ENCODE measurements at places on chromosomes 4 and X.

GRCh38 chr4:85565761-85566480, 91.0 kb downstream of the ARHGAP24 start:
- H3K4me1 ChIP-seq = no peaks in the 10 kb centered on the region
- H3K27ac ChIP-seq = no peak overlapping the region
- no peaks in the 10 kb centered on the region for H3K27me3 ChIP-seq

GRCh38 chr4:39029752-39030694, 2.2 kb downstream of the TMEM156 start:
- peak overlapping the region; percentile 10 for H3K27ac ChIP-seq
- H3K4me3 ChIP-seq = peak overlapping the region; percentile 17
- DNase-seq = no peak
- no peaks in the 10 kb centered on the region for H3K36me3 ChIP-seq
- no peaks in the 10 kb centered on the region for H3K4me1 ChIP-seq

GRCh38 chr4:95614684-95615205, 66.0 kb upstream of the UNC5C start:
- no peak overlapping the region for H3K4me3 ChIP-seq
- H3K27me3 ChIP-seq = no peaks in the 10 kb centered on the region
- no peaks in the 10 kb centered on the region for H3K36me3 ChIP-seq
- no peak overlapping the region for H3K27ac ChIP-seq

DNA sequence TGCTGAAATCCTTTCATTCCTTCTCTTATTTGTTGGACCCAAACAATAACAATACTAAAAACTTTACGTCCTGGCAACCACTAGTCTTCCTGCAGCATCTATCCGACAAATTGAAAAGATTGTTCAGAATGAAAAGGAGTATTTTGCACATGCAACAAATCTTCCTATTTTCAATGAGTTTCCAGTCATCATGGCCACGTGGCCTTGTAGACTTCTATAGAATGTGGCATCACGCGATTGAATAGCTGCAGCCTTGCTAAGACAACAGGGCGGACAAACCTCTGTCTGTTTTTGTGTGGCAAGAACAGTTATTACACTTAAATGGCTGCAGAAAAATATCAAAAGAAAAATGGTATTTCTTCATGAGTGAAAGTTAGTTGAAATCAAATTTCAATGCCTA, 297.9 kb upstream of the LCORL start:
- peaks cover 10% of the 10 kb centered on the region for H3K4me1 ChIP-seq
- H3K27ac ChIP-seq = no peak overlapping the region
- DNase-seq = no peak
- H3K4me3 ChIP-seq = peak overlapping the region; percentile 15
- no peaks in the 10 kb centered on the region for H3K36me3 ChIP-seq

- no peaks in the 10 kb centered on the region for H3K27me3 ChIP-seq
- H3K27ac ChIP-seq = no peak overlapping the region
- H3K4me1 ChIP-seq = no peaks in the 10 kb centered on the region
- no peak for DNase-seq
- H3K4me3 ChIP-seq = no peak overlapping the region
Measured at GRCh38 chr4:181951265-181951664, 291.9 kb upstream of the TENM3 start.

GRCh38 chr4:21490682-21491081, 457.9 kb downstream of the KCNIP4 start:
- no peak for DNase-seq
- no peak overlapping the region for H3K27ac ChIP-seq
- no peaks in the 10 kb centered on the region for H3K4me1 ChIP-seq
- no peaks in the 10 kb centered on the region for H3K27me3 ChIP-seq

GRCh38 chr4:15521442-15522039, 51.9 kb downstream of the CC2D2A start:
- H3K4me1 ChIP-seq = no peaks in the 10 kb centered on the region
- H3K4me3 ChIP-seq = no peak overlapping the region
- no peak overlapping the region for H3K27ac ChIP-seq
- H3K27me3 ChIP-seq = no peaks in the 10 kb centered on the region
- DNase-seq = no peak
- peaks cover 83% of the 10 kb centered on the region for H3K36me3 ChIP-seq

DNA sequence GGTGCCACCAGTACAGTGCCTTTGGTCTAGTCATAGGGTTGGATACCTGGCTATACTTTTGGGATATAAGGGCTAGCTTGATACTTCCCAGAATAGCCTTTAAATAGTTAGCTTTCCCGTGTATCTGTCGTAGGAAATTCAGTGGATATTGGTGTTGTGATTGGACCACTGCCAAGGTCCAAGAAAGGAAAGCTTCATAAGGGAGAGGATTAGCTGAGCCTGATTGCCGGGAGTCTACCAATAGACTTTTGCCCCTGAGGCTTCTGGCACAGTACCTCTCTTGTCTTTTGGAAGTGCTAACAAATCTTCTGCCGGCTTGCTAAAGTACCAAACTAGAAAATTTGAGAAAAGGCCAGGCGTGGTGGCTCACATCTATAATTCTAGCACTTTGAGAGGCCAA, 350.6 kb downstream of the CHIC1 start:
- H3K27ac ChIP-seq = no peak overlapping the region
- H3K36me3 ChIP-seq = no peaks in the 10 kb centered on the region
- no peak overlapping the region for H3K4me3 ChIP-seq
- DNase-seq = peak; percentile 4
- no peaks in the 10 kb centered on the region for H3K4me1 ChIP-seq
- H3K27me3 ChIP-seq = no peaks in the 10 kb centered on the region

DNA sequence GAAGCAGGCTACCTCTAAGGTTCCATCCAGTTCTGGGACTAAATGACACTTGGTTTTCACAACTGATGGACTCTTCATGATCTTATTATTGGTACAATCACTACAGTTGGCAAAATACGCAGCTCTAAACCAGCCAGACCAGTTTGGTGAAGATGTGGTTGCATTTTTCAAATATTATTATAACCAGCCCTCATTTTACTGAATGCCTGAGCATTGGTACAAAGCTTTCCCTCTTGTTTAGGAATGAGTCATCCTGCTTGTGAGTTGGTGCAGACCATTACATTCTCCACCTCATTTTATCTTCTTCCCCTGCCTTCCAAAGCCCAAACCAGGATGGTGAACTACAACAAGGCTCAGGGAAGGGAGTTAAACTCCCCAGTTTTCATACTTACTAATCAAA, 223.1 kb downstream of the KDR start:
- no peaks in the 10 kb centered on the region for H3K27me3 ChIP-seq
- no peaks in the 10 kb centered on the region for H3K36me3 ChIP-seq
- H3K4me1 ChIP-seq = no peaks in the 10 kb centered on the region
- H3K4me3 ChIP-seq = no peak overlapping the region
- H3K27ac ChIP-seq = no peak overlapping the region

DNA sequence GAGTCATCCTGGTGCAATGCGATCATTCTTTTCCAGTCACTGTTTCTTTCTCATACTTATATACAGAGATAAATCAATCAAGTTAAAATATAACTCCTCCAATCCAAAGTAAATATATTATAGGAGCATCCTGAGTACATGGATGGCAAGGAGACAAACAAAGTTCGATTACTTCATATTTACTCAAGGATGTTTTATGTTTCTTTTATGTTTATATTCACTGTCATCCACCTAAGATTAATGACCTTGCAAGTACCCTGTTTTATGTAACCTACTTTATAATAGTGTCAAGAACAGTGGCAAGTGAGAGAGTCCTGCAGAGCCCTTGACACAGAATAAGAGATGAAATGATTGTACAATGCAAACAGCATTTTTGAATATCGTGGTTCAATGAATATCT, at the start of gene UGT2B11:
UGT2B11 (minus strand) TSS at position 33 of the 400 bp plus-strand sequence; CDS start at position 7, 26 bp downstream.
- no peak for DNase-seq
- no peak within 1 kb of the TSS for H3K27ac ChIP-seq
- H3K27me3 ChIP-seq = no peaks in the 10 kb centered on the region
- no peaks in the 10 kb centered on the region for H3K36me3 ChIP-seq

DNA sequence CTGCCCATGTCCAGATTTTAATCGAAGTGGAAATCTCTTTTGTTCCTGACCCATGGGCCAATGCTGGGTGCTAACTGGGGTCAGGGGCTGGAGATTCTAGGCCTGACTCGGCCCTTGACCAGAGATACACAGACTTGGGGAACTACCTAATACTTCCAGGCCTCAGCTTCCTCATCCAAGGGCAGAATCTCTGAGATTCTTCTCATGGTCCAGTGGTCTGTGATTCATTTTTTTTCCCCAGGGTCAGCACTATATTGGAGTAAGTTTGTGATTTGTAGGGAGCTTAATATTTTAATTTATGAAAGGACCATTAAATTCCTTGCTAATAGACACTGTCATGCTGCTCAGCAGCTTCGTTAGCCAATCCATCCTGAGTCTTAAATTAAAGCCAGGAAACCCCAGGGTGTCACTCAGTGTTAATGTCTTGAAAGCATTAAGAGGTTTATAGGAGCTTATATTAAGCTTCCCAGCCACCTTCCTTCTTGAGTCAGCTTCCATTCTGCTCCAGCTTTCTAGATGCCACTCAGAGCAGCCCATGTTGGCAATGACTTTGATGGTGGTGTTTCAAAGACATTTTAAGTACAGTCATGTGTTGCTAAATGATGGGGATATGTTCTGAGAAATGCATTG, 27.0 kb upstream of the PROM1 start:
- no peaks in the 10 kb centered on the region for H3K27me3 ChIP-seq
- no peak overlapping the region for H3K4me3 ChIP-seq
- no peaks in the 10 kb centered on the region for H3K36me3 ChIP-seq
- H3K27ac ChIP-seq = no peak overlapping the region
- no peak for DNase-seq

DNA sequence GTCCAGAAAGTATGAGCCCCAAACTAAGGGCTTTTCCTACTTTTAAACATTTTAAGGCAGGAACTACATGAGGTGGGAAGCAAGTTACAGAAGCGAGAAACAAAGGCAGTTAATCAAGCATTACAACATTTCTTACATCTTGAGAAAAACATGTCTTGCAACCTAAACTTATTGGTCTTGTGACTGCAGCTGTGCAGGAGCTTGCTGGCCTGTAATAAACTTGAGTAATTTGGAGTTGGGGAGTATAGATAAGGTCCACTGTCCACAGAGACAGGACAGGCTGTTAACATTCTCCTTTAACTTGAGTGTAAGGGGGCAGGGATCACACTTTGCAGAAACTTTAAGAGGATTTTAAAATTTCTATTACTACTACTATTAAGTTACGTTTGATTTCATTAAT, 2.7 kb upstream of the UGT8 start:
- no peaks in the 10 kb centered on the region for H3K4me1 ChIP-seq
- H3K27me3 ChIP-seq = no peaks in the 10 kb centered on the region
- H3K36me3 ChIP-seq = no peaks in the 10 kb centered on the region
- H3K27ac ChIP-seq = no peak overlapping the region
- no peak for DNase-seq
- no peak overlapping the region for H3K4me3 ChIP-seq

DNA sequence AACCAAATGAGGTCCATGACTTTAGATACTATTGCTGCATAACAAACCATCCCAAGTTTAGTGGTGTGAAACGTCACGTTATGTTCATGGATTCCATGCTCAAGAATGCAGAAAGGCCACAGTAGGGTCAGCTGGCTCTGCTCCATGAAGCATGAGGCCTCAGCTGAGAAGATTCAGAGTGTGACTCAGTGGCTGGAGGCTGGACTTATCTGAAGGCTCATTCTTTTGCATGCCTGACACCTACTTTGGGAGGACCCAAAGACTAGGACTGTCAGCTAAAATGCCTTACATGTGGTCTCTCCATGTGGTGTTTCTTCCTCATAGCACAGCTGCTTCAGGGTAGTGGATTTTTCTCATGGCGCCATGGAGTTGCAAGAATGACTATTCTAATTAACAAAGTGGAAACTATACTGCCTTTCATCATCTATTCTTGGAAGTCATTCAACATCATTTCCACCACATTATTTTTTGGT, 11.5 kb upstream of the CCDC149 start:
- H3K27me3 ChIP-seq = no peaks in the 10 kb centered on the region
- no peak for DNase-seq
- H3K27ac ChIP-seq = no peak overlapping the region
- no peak overlapping the region for H3K4me3 ChIP-seq
- H3K36me3 ChIP-seq = no peaks in the 10 kb centered on the region
- H3K4me1 ChIP-seq = no peaks in the 10 kb centered on the region

DNA sequence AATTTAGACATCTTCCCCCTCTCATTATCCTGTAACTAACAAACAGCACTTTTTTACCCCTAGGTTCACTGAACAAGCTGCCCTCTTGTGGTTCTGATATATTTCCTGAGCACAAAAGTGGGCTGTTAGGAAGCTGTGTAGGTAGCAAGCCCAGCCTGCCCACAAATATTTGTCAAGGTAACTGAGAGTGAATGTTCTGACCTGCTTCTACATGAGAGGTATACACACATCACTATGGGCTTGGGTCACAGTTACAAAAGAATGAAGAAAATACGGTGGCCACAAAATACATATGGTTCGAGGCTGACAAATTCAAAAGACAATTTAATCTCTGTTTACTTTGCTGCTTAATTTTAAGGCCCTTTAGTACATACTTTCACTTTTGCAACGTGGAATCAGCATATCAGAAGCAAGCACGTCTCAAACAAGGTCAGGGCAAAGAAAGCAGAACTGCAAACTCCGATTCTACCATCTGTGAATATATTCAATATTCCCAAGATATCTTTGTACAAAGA, 78.7 kb downstream of the RBM47 start:
- no peaks in the 10 kb centered on the region for H3K4me1 ChIP-seq
- DNase-seq = no peak
- H3K36me3 ChIP-seq = no peaks in the 10 kb centered on the region
- H3K27me3 ChIP-seq = no peaks in the 10 kb centered on the region
- H3K27ac ChIP-seq = no peak overlapping the region

GRCh38 chr4:21452931-21453330, 495.6 kb downstream of the KCNIP4 start:
- no peaks in the 10 kb centered on the region for H3K4me1 ChIP-seq
- DNase-seq = no peak
- no peak overlapping the region for H3K27ac ChIP-seq
- H3K4me3 ChIP-seq = no peak overlapping the region

- H3K4me3 ChIP-seq = no peak overlapping the region
- H3K4me1 ChIP-seq = no peaks in the 10 kb centered on the region
- no peaks in the 10 kb centered on the region for H3K36me3 ChIP-seq
Measured at GRCh38 chr4:111650674-111651086, 494.6 kb upstream of the FAM241A start.

- no peak for DNase-seq
- no peak overlapping the region for H3K4me3 ChIP-seq
- no peaks in the 10 kb centered on the region for H3K36me3 ChIP-seq
- H3K4me1 ChIP-seq = no peaks in the 10 kb centered on the region
- no peaks in the 10 kb centered on the region for H3K27me3 ChIP-seq
- no peak overlapping the region for H3K27ac ChIP-seq
Measured at GRCh38 chr4:35689870-35690269, 554.4 kb downstream of the ARAP2 start.

DNA sequence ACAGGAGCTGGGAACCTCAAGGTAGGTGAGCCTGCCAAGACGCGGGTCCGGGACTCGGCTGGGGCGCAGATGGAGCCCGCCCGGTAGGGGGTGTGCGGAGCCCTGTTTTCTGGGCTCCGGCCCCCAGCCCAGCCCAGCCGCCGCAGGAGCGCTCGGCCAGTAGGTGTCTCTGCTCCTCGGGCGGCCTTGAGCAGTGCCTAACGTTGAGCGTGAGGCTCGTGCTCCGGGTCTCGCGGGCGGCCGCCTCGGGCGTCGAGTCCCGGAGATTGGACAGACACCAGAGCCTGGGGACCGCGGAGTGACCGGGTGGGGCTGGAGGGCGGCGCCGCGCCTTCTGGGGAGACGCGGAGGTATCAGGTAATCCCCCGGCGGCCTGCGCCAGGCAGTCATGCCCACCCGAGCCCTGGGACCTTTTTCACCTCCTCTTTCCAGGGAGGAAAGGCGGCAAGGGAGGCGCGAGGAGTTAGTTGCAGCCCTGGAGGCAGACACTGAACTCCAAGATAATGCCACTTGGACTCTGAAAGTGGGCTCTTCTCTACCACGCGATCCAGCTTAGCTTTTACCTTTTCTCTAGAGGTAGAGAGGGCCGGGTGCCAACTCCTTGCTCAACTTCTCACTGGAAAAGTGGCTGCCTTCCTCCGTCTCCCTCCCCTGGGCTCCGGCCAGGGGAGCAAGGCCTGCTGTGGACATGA, 14.5 kb upstream of the FGG start:
- DNase-seq = no peak
- H3K4me1 ChIP-seq = no peaks in the 10 kb centered on the region
- no peaks in the 10 kb centered on the region for H3K36me3 ChIP-seq
- H3K27ac ChIP-seq = no peak overlapping the region
- peak overlapping the region; percentile 46 for H3K4me3 ChIP-seq

Measured in tibial nerve (tissue), 4 donors.